ENCODE measurements at places on chromosomes 12 and 14.

- DNase-seq: no peak
Measured at GRCh38 chr14:36582874-36583241, 444 bp upstream of the NKX2-8 start.

DNA sequence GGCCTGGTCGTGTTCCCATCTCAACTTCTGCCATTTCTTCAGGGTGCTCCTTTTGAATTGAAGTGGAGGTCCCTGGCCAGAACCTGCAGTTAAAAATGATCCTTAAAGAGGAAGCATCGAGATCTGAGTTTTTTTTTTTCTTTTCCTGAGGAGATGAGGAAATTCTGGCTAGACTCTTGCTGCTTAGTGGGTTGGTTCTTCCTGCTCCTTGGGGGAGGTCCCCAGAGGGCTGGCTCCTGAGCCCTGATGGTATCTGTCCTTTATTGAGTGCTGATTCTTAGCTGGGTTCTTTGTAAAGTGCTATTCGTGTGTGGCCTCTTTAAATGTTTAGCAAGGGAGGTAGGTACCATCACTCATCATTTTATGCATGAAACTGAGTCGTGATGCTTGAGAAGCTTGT is 11.7 kb downstream of the PELI2 start:
- DNase-seq: no peak

GRCh38 chr12:74490390-74491064 is 47.1 kb upstream of the ATXN7L3B start:
- DNase-seq: no peak

GRCh38 chr14:70723276-70723675 is 81.6 kb downstream of the TTC9 start:
- no peak for DNase-seq

Data from GOT3 (cell line).